ENCODE measurements at places on chromosomes 2 and 18.

DNA sequence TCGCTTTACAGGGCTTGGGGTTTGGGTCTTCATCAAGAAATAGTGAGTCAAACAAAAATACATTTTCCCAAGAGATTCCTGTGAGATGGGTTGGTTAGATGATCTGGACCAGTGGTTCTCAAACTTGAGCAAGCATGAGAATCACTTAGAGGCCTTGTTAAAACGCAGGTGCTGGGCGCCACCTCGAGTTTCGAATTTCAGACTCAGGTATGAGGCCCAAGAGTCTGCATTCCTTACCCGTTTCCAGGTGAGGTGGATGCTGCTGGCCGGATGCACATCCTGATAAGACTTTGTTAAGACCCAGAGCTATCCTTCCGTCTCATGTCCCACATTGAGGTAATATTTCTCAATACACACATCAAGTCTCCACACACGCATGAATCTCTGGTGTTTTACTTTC lies 707.8 kb upstream of the SALL3 start:
- no peak for DNase-seq

DNA sequence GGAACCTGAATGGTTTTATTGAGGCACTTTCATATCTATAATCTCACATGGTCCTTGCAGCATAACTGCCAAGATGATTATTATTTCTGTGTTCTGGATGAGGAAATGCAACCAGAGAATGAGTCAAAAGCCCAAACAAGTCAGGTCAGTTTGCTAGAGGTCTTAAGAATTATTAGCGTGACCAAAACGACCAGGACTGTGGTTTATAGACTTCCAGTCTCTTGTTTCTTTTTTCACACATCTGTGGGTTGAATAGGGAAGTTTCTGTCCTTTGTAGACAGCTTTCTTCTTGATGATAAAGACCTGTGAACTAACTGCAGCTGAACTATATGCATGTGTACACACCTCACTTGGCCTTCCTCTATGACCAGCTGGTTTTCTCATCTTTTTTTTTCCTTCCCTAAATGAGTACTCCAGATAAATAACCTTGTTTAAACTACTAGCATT lies 13.9 kb downstream of the ADAM23 start:
- no peak for DNase-seq

DNA sequence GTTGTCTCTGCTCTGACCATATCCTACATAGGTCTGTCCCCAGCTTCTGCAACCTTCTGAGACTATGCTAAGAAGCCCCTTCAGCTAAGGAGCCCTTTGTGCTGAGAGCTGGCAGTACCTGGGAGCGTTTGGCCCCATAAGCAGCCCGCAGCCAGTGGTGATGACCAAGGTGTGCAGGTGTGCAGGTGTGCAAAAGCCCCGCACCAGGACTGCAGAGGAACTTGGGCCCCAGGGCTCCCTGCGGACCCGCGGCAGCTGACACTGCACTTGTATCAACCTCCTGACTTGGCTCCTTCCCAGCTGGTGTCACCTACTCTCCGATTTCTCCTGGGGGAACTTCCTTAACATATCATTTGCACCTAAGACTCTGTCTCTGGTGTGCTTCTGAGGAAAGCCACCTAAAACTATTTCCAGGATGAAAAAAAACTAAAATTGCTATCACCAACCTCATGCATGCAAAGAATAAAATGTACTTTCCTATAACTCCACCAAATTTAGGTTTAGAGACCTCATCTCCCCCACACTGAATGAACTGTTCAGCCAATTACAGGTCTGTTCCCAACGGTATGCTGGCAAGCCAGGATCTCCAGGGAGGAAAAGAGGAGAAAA lies 16.1 kb upstream of the GNAL start:
- DNase-seq: no peak

DNA sequence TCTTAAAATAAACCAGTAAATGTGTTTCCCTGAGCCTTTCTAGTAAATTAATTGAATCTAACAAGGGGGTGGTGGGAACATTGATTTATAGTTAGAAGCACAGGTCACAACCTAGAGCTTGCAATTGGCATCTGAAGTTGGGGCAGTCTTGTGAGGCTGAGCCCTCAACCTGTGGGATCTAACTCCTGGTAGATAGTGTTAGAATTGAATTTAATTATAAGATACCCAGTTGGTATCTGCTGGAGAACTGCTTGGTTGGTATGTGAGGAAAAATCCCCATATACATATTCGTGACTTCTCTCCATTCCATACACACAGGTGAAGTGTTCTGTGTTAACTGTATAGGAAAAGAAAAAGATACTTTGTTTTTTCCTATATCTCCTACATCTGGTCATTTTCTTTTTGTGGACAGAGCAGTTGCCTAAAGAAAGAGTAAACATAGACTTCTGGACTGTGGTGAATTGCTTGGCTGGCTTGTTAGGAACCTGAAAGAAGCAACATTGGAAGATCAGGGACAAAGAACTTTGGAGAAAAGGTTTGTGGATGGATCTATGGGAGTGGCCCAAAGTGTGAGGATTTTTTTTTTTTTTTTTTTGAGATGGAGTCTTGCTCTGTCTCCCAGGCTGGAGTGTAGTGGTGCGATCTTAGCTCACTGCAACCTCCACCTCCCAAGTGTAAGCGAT lies 36.7 kb downstream of the THNSL2 start:
- no peak for DNase-seq

GRCh38 chr2:69715964-69716363 lies 26.0 kb upstream of the ANXA4 start:
- no peak for DNase-seq

- no peak for DNase-seq
These were observed 624 bp downstream of the ZNF516 start for GRCh38 chr18:76494231-76495005.
